NCI-H187 treated with DMSO at 0.1 percent for 48 hours (cell line): ENCODE measurements at places on chromosomes 6 and 20.

DNA sequence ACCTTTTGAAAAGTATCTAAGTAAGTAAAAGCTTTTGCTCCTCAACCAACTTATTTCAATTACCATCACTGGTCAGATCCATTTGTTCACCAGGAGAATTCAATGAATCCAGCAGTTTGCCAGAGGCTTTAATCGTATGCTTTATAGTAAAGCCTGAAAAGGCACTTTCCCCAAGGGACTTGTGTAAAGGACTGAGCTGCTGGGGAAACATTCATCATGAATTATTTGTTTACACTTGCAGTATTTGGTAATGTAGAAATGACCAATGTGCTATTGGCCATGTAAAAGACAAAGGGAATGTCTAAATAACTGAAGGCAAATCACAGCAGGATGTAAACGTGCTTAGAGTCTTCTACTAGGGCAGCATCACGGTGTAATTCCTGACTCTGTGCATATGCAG is 471.4 kb downstream of the ADGRB3 start:
- no peak for DNase-seq

- DNase-seq = no peak
Observed at GRCh38 chr6:36499918-36500317, 47.4 kb downstream of the STK38 start.

DNA sequence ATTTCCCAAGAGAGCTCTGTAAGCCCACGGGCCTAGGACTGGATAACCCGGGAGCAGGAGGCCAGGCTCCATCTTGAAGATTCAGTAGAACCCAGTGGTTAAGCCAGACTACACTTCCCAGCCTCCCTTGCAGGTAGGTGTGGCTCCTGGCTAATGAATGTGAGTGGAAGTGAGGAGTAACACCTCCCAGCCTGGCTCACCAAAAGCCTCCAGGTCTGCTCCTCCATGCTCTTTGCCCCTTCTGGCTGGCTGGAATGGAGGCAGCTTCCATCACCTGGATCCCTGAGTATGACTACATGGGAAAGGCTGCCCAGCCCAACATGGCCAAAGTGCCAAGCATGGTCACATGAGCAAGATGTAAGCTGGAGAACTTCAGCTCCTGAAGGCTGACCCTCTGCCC is 9.7 kb downstream of the LRRN4 start:
- no peak for DNase-seq

DNA sequence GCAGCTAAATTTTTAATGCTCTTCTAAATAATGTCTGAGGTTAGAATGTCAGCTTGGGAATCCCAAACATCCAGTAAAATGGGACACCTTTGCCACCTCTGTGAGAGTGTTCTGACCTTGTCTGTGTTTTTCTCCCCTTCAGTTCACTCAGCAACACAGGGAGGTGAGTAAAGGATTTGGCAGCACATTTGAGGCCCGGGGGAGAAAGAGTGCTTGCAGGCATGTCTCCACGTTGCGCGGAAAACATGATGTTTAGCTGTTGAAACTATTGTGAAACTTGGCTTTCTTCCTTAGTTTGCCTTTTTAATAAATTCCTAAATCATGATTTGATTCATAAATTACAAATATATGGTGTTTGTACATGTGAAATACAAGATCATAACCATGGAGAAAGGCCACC is 707.8 kb upstream of the FLRT3 start:
- DNase-seq = no peak

DNA sequence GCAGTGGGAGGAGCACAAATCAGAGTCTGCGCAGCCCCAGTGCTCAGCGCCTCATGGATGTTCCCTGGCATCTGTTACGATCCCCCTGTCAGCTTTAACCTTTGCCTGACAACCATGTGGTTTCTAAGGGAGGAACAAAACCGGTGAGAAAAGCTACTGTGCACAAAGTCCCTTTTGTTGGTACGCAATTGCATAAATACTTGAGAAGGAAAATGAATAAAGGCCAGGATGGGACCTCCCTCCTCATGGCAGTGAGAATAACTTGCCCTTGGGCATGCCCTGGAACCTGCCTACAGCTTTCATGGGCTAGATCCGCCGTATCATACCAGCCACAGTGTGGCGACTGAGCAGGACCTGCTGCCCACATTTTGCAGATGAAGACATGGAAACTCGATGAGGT is 81.0 kb downstream of the RIN2 start:
- no peak for DNase-seq

GRCh38 chr6:107735906-107736635 is 88.0 kb downstream of the SCML4 start:
- no peak for DNase-seq

GRCh38 chr20:36861875-36862801 is 13.8 kb upstream of the TLDC2 start:
- DNase-seq = no peak

- no peak for DNase-seq
Observed at GRCh38 chr6:158040051-158040803, 58.6 kb downstream of the SYNJ2 start.

DNA sequence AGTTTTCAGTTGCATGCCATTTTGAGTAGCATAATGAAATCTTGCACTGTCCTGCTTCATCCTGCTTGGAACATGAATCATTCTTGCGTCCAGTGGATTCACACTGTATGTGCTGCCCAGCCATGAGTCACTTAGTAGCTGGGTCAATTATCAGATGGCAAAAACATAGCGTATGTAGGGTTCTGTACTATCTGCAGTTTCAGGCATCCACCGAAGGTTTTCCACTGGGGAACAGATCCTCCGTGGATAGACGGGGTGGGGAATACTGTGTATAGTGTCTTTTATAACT is 61.4 kb downstream of the IL22RA2 start:
- DNase-seq = no peak

GRCh38 chr6:132785936-132786335 is 12.5 kb downstream of the SLC18B1 start:
- no peak for DNase-seq

- DNase-seq = no peak
Observed at GRCh38 chr6:16894301-16894700, 133.0 kb upstream of the ATXN1 start.

GRCh38 chr6:107692351-107692750 is 131.8 kb downstream of the SCML4 start:
- no peak for DNase-seq

DNA sequence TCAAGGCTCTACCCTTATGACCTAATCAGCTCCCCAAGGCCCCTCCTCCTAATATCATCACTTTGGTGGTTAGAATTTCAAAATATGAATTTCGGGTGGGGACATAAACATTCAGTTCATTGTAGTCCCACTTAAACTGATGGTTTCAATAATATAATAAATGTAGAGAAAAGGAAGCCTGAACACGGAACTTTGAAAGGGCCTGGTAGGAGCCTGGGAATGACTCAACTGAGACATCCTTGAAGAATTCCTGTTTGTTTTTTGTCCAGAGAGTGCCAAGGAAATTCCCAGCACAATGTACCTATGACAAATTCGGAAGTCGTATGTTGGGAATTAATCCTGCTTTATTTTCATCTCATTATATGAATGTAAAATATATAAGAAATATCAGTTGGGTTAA is 457.9 kb downstream of the PLCB1 start:
- no peak for DNase-seq

- DNase-seq = peak; percentile 25
Observed at GRCh38 chr6:148460876-148461646, 118.4 kb downstream of the SASH1 start.

- DNase-seq = no peak
Observed at GRCh38 chr6:110619275-110619908, 143.0 kb upstream of the SLC22A16 start.

- no peak for DNase-seq
Observed at GRCh38 chr6:131460614-131461000, 112.4 kb upstream of the ARG1 start.
